ENCODE measurements at places on chromosomes 13 and 19.

- no peak for DNase-seq
Measured at GRCh38 chr13:50291611-50292010, 276.4 kb downstream of the KCNRG start.

DNA sequence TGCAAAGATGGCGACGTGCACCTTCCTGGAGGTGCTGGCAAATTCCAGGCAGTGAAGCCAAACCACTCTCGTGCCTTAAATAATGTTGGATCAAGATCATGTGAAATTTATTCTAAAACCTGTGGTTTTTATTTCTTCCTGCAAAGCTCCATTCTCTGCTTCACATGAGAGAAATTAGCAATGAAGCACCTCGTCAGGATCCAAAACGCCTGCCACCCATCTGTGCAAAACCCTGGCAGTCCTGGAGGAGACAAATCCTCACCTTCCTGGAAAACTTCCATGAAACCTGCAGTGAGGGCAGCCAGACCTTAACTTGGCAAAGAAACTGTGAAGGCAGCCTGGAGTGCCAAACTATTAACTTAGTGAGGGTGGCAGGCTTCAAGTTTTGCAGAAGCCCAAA, 47.6 kb downstream of the CHST8 start:
- DNase-seq, result no peak

DNA sequence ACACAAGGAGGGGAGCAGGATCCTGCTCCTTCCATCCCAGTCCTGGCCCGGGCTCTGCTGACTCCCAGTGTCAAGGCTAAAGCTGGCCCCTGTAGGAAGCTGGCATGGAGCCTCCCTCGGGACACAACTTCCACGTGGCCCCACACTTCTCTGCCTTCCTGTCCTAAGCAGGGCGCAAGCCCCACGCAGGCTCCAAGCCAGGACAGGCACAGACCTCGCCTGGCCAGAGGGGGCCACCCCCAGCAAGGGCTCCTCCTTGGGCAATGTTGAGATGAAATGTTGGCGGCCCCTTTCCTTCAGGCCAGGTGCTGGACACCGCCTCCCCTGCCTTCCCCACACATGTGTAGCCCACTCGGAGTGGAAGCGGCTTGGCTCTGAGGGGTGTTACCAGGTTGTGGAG, 66.6 kb downstream of the COL4A1 start:
- peak; percentile 41 for DNase-seq

- DNase-seq, result peak; percentile 89
Measured at GRCh38 chr19:52296773-52297600, at the start of gene ZNF480. Gene ZNF480, plus strand, starts transcription at chr19:52297169. Its CDS starts 3,244 bp downstream, at chr19:52300413.

- no peak for DNase-seq
Measured at GRCh38 chr13:44292545-44292944, 81.1 kb upstream of the SERP2 start.

DNA sequence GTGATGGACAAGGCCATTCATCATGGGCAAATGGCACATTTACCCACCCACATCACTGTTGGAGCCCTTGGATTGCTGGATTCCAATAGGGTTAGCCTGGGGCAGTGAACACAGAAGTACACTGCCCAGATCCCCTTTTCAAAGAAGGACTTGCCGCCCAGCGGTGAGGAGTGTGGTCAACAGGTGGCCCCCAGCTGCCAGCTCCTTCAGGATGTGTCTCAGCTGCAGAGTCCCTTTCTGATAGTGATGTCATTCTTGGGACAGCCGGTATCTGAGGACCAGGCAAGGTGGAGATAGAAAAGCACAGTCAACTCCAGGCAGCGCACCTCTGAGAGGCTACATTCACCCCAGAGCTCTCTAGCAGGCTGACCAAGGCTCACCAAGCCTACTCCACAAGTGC, 16.9 kb downstream of the ERICH6B start:
- DNase-seq, result no peak

GRCh38 chr13:97182111-97182890, 39.8 kb upstream of the MBNL2 start:
- no peak for DNase-seq

- DNase-seq, result no peak
Measured at GRCh38 chr13:44629465-44630183, 53.5 kb upstream of the TSC22D1 start.

GRCh38 chr13:74575729-74576125, 441.5 kb upstream of the KLF12 start:
- DNase-seq, result peak; percentile 89

- no peak for DNase-seq
Measured at GRCh38 chr19:15293781-15294491, 38.4 kb downstream of the BRD4 start.

DNA sequence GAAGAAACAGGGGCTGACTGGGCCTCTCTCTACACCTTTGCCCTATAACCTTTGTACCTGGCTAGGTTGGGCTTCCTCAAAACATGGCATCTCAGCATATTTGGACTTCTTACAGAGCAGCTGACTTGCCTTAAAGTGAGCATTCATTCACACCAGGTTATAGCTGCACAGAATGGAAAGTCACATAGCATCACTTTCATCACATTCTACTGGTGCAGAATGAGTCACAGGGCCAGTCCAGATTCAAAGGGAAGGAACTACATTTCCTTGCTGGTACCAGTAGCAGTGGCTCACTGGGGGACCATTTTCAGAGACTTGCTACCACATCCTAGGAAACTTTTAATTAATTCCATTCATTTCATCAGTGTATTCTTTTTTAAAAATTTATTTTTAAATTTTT, 20.3 kb upstream of the TPTE2 start:
- DNase-seq, result no peak

DNA sequence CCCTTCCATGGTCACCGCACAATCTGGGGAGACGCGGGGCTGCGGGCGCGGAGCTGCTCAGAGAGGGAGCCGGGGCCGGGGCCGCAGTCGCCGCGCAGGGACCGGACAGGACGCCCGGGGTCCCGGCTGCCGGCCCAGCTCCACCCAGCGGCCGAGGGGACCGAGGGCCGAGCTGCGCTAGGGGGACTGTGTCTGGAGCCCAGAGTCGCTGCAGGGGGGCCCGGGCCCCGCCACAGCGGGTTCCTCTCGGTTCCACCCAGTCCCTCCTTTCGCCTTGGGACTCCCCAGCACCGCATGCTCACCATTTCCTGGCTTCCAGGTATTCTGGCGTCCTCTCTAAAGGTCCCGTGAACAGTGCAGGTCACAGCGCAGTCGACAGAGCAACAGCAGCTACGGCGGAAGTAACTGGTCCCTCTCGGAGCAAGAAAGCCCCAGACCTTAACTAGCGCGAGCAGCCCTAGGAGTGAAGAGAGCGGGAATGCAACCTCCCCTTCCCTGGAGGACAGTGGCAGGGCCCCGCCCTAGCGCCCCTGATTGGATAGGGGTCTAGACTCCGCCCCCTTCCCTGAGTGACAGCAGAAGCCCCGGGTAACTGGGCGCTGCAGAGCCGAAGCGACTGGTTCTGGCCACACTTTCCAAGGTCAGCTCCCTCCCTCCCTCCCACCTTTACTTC, at the start of gene ZNF878:
ZNF878 (minus strand) TSS at position 465 of the 673 bp plus-strand sequence; CDS start at position 305, 160 bp downstream.
- DNase-seq, result peak; percentile 88

GRCh38 chr13:109162248-109163036, 533.0 kb downstream of the MYO16 start:
- no peak for DNase-seq

- DNase-seq, result no peak
Measured at GRCh38 chr19:54186351-54186750, 3.0 kb downstream of the MBOAT7 start.

DNA sequence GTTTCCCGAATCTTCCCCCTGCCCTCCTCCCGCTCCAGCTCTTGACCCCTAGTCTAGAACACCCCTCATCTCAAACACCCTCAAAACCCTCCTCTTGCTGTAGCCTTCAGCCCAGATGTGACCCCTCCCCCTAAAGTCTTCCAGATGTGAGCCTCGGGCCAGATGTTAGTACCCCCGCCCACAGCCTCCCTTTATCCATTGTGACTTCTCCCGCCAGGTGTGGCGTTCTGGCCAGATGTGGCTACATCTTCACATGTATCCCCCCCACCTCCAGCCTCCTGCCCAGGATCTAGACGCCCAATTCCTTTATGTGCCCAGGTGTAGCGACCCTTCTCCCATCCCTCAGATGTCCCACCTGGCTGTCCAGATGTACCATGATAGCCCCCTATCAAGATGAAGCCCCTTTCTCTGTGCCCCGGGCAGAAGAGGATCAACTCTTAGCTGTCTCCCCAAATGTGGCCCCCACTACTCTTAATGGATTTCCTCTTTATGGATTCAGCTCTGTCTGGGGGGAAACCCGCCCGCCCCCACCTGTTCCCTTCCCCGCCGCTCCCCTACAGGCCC, 517 bp upstream of the LTBP4 start:
- DNase-seq, result peak; percentile 64

DNA sequence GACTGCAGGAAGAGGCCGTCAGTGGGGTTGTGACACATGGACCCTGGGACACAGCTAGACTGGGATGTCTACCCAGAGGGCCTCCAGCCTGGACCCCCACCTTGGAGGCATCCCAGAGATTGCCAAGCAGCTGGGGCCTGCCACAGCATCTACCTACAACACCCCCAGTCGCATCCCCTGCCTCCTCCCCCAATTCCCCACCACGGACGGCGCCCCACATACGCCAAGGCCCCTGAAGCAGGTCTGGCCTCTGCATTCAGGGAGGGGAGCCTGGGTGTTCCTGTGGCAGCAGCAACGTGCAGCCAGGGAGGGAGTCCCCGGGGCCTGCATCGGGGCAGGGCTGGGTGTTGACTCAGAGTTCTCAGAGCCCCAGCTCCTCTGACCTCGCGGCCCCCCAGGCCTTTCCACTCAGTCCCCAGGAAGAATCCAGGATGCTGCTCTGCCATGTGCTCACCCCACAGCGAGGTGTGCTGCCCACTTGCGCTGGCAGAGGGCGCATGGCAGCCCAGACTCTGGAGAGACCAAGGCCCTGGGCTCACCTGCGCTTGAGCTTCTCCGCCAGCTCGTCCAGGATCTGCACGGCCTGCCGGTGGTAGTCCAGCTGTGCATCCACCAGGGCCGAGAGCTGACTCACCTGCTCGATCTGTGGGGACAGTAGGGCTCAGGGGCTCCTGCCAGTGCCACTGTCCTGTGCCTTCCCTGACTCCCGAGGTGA, 19.6 kb downstream of the MPND start:
- no peak for DNase-seq

DNA sequence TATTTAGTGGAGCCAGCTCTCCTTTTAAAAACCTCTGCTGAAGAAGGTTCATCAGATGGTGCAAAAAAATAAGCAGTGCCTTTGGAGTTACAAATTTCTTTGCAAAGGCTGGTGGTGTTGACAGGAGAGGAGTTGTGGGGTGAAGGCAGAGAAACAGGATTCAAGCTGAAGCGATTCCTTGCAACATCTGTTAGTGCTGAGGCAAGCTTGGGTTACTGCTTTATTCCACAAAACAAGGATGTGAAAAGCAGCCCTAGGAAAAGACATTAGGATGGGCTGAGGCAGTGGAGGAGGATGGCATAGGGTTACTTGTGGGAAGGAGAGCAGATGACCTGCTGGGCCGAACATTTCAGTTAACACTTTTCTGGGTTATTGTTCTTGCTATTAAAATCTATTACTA, 390.7 kb downstream of the DLEU7 start:
- no peak for DNase-seq

DNA sequence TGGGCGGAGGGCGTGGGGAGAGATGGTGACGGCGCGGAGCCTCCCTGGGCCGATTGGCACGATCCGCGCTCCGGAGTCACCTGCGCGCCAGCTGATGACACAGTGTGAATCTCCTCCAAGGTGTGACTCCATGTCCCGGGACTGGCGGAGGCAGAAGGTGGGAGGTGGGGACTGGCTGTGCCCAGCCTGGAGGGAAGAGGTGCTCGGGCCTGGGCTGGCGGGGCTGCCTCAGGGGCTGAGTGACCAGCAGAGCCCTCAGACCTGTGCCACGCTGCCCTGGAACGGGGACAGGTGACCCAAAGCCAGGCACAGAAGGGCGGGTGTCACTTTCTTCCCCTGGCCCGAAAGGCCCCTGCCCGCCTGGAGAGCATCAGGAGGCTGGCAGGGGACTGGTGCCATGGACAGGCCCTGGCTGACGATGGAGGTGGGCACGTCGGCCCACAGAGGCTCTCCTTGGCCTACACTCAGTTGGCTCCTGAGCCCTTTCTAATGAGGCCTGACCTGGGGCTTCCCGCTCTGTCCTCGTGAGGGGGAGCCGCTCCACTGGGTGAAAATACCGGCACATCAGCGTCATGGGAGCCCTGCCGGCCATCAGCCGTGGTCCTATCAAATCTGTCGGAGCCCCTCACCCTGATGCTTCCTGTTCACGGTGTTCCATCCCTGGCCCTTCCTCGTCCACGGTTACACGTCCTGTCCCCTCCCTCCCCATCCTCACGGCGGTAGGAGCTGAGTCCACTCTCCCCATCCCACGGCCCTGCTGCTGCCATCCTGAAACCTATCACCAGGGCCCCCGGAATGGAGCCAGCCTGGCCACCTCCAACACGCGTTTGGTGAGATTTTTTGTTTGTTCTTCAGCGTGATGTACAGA, 75.6 kb downstream of the SPACA7 start:
- DNase-seq, result no peak

DNA sequence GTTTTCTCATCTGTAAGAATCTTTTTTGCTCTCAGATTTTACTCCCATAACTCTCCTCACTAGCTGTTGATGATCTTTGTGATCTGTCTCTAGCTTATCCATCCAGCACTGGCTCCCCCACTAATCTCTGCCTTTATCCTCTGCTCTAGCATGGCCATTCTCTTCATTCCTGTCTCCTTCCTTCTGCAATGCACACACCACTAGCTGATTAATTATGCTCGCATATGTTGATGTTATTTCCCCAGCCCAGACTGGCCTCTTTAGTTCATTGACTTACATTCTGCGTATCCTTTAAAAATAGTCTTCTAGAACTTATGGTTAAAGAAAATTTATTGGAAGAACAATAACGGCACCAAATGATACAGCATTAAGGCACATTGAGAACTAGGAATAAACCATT, 52.5 kb downstream of the DGKH start:
- DNase-seq, result no peak

- no peak for DNase-seq
Measured at GRCh38 chr13:100506154-100506553, 82.4 kb downstream of the GGACT start.

GRCh38 chr19:10749435-10750384, 31.8 kb downstream of the DNM2 start:
- no peak for DNase-seq

DNA sequence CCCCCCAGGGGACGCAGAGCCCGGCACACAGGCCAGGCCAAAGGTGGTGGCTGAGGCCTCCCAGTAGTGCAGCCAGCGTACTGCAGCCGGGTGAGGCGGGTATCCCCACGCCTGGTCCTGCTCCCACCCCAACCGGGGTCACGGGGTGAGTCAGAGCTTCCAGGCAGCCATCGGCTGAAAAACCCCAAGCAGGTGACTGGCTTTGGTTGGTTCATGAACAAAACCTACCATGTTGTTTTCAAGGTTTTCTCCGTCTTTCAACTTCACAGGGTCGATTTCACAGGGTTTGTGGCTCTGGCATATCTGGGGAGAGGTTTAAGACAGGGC, 42.1 kb upstream of the C13orf46 start:
- DNase-seq, result no peak

GRCh38 chr19:3478409-3479176, 1.7 kb downstream of the SMIM24 start:
- no peak for DNase-seq

GRCh38 chr13:106530171-106530851, 5.2 kb downstream of the EFNB2 start:
- no peak for DNase-seq

- no peak for DNase-seq
Measured at GRCh38 chr13:66518068-66518467, 712.1 kb downstream of the PCDH9 start.

GRCh38 chr19:34109596-34109995, 62.7 kb upstream of the LSM14A start:
- DNase-seq, result no peak

- DNase-seq, result no peak
Measured at GRCh38 chr13:106916329-106916976, 348.5 kb upstream of the ARGLU1 start.

- DNase-seq, result no peak
Measured at GRCh38 chr13:32914686-32915085, 101.5 kb upstream of the KL start.

- DNase-seq, result no peak
Measured at GRCh38 chr13:29067306-29067945, 247.3 kb downstream of the MTUS2 start.

Data from right forelimb (tissue), 1 donor.